ENCODE measurements at places on chromosomes 12 and 14.

GRCh38 chr12:124915239-124916236, 1.1 kb upstream of the UBC start:
- no peak for DNase-seq

DNA sequence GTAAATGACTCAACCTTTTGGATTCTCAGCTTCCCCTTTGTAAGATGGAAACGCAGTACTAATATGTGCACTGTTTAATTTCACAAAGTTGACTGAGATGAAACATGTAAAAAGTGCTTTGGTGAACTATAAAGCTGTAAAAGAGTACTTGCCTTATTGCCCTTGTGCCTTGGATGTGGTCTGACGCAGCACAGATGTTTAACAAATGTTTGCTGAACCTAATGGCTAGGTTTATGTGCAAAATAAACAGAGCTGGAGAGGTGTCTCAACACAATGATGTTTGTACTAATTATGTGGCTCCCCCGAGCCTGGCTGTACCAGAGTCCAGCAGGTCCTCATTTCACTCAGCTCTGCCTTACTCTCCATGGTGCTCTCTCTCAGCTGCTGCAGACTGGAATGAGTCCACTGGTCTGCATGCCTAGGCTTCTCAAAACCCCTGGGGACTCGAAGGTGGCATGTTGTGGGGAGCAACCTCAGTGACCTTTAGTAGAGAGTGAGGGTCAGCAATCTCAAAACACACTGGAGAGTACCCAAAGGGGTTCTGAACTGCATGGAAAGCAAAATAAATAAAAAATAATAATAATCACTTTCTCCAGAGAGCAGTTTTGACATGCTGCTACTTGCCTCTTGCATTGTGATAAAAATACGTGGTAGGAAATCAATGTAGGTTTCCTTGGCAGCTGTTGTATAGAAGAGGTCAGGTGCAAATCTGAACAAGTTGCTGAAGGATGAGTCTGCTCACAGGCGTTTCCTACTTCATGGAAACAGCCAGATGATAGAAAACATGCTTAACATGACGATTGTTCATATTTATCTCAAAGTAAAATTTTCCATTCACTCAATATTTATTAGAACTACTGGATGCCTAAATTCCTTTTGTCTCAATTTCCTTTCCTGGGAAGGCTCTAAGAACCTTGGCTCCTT, 8.5 kb upstream of the AMIGO2 start:
- DNase-seq, result no peak

DNA sequence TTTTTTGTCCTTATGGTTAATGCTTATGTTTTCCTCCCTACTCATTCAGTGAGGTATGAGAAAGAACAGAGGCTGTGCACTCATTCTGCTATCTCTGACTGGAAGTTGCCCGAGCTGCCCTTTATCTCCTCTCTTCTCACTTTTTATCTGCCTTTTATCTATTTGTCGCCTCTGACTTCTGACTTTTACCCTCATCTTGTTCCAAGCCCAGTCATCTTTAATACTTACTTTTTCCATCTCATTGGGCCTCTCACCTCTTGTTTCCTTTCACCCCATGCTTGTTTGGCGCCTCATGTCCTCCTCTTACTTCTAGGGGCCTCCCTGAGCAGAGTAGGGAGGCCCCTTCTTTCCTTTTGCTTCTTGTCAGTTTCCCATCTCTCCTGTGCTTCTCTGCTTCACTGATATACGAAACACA, 50.7 kb downstream of the DIP2B start:
- no peak for DNase-seq

DNA sequence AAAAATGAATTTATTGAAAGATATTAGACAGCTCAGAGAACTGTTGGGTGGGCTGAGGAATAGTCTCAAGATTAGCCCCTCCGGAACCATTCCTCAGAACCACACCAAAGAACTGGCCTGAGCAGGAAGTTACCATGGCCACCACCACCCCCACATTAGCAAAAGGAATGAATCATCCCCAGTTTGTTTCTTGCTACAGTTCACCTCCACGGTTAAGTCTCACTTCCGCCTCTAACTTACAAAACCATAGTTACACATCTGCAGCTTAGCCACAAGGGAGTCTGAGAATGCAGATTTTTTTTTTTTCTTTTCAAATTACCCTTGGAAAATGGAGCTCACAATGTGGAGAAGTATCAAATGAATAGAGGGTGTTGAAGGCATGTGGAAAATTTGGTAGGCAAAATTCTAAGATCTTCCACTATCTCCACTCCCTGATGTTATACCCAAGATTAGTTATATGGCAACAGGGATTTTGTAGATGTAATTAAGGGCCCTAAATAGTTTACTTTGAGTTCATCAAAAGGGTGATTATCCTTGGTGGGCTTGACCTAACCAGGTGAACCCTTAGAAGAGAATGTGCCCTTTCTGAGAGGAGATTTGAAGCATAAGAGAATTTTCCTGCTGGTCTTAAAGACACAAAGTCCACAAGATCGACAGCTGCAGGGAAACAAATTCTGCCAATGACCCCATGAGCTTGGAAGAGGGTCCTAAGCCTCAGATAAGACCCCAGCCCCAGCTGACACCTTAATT, 129.8 kb upstream of the KRR1 start:
- DNase-seq, result no peak

- DNase-seq, result no peak
These were observed 118.5 kb downstream of the GLT1D1 start for GRCh38 chr12:128971802-128972201.

- DNase-seq, result no peak
These were observed 53.9 kb upstream of the STRN3 start for GRCh38 chr14:31080056-31080455.

All from activated naive CD8-positive, alpha-beta T cell treated with anti-CD3 and anti-CD28 coated beads, Interleukin-2, amount 50 U/mL, for 16 hours (primary cell).